T-helper 17 cell (primary cell): ENCODE measurements at places on chromosomes 2 and 18.
A peak's percentile ranks its signal among the peaks of the same experiment; 100 is the strongest.

DNA sequence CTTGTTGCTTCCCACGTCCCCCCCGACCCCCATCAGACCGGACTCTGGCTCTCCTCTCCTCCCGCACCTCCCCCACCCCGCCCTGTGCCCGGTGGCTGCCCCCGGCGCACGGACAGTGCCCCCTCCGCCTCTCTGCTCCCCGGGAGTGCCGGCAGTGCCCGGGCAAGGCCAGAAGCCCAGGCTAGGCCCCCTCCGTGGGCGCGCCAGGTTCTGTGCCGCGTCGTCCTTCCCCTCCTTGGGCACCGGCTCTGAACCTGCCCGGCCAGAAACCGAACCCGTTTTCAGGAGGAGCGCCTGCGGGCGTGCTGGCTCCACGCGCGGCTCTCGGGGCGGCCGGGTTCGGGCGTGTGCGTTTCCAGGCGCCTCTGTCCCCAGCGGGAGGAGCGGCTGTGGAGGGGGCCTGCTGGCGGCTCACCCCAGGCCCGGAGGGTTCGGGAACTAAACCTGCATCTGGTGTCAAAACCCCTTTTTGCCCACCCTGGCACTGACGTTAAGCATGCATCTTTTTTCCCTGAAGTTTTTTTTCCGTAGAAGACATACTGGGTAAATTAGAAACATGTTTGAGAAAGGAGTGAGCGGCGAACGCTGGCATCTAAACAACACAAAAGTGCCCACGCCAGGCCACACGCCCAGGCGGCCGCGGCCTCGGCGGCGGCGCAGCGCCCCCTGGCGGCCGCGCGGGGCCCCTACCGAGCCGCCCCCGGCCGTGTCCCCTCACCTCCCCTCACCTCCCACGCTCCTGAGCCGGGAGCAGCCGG, 123.9 kb upstream of the SLC1A4 start:
- DNase-seq = peak; percentile 57

- no peak for DNase-seq
These were observed 174.9 kb downstream of the VAPA start for GRCh38 chr18:10088734-10089133.

GRCh38 chr2:196131949-196132925, 39.1 kb downstream of the STK17B start:
- DNase-seq = peak; percentile 26

GRCh38 chr2:108215794-108216211, 24.0 kb upstream of the SULT1C3 start:
- no peak for DNase-seq

GRCh38 chr18:78526275-78526674, 453.3 kb upstream of the SALL3 start:
- DNase-seq = no peak

GRCh38 chr2:3612639-3613523, 18.0 kb downstream of the COLEC11 start:
- no peak for DNase-seq

- DNase-seq = no peak
These were observed 4.8 kb upstream of the RIOK3 start for GRCh38 chr18:23448291-23448690.

GRCh38 chr2:124533226-124533954, 508.3 kb downstream of the CNTNAP5 start:
- DNase-seq = no peak

GRCh38 chr2:6747433-6747832, 118.3 kb downstream of the CMPK2 start:
- DNase-seq = no peak

GRCh38 chr2:131567891-131568290, 40.2 kb downstream of the CCDC74A start:
- DNase-seq = no peak

DNA sequence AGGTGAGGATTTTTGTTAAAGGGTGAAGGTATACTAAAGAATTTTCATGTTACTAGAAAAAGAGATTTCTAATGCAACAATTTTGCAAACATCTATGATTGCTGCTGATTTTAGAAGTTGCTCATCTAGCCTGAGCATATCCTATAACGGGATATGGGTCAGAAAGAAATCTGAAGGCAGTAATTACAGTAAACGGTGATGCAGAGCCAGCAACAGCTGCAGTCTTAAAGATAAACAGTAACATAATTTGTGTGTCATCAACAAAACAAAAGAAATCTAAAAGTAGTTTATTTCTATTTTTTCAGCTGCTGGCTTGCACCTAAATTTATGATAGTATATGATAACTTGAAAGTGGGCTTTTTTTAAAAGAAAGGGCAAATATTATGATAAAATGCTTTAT, 215.7 kb downstream of the SLC4A10 start:
- DNase-seq = no peak
